CD4-positive, alpha-beta memory T cell (primary cell): ENCODE measurements at places on chromosomes 5 and 9. TPM values are rescaled to one million over a fixed set of nuclear protein-coding genes. Genes with fewer than 3 reads are reported as not detected.

The TSLP gene
- total RNA-seq, result not detected

GRCh38 chr5:116378007-116378776 is 196.4 kb downstream of the SEMA6A start:
- H3K27ac ChIP-seq, result no peak overlapping the region
- no peak overlapping the region for H3K4me3 ChIP-seq
- H3K4me1 ChIP-seq, result no peaks in the 10 kb centered on the region
- no peaks in the 10 kb centered on the region for H3K36me3 ChIP-seq
- no peak for DNase-seq

GRCh38 chr9:20561531-20561930 is 60.8 kb downstream of the MLLT3 start:
- DNase-seq, result no peak
- no peak overlapping the region for H3K4me3 ChIP-seq
- no peak overlapping the region for H3K27ac ChIP-seq
- H3K36me3 ChIP-seq, result no peaks in the 10 kb centered on the region

The LRRTM2 gene
- not detected for total RNA-seq

The KCNMB1 gene
- not detected for total RNA-seq

DNA sequence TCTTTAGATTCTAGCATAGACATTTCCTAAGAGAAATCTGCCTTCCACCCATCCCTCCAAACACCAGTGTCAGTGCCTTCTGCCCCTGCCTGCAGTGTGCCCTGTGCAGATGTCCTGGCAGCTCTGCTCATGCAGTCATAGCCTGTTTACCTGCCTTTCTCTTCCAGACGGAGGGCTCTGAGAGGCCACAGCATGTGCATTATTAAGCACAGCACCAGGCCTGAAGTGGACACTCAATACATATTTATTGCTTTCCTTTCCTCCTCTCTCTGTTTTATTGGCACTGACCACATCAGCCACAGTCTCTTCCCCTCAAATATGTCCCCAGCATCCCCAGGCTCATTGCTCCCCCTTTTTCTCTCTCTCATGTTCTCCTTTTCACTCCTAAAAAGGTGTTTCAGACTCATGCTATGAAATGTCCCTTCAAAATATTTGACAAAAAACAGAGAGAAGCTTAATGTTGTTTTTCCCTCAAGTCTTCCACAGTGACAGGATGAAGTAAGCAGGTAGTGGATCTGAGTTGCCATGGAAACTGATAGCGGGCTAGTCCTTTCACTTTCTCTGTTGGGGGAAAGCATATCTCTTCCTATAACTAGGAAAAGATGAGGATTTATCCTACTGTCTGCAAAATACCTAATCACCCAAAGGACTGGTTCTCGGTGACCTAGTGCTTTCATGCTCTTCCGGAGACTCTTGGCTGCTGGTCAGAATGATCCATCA is 100.9 kb downstream of the ATP10B start:
- no peak for DNase-seq
- no peaks in the 10 kb centered on the region for H3K4me1 ChIP-seq
- H3K36me3 ChIP-seq, result no peaks in the 10 kb centered on the region
- H3K4me3 ChIP-seq, result no peak overlapping the region
- no peaks in the 10 kb centered on the region for H3K27me3 ChIP-seq
- H3K27ac ChIP-seq, result no peak overlapping the region

The ENC1 gene
- 0.61 TPM for total RNA-seq

DNA sequence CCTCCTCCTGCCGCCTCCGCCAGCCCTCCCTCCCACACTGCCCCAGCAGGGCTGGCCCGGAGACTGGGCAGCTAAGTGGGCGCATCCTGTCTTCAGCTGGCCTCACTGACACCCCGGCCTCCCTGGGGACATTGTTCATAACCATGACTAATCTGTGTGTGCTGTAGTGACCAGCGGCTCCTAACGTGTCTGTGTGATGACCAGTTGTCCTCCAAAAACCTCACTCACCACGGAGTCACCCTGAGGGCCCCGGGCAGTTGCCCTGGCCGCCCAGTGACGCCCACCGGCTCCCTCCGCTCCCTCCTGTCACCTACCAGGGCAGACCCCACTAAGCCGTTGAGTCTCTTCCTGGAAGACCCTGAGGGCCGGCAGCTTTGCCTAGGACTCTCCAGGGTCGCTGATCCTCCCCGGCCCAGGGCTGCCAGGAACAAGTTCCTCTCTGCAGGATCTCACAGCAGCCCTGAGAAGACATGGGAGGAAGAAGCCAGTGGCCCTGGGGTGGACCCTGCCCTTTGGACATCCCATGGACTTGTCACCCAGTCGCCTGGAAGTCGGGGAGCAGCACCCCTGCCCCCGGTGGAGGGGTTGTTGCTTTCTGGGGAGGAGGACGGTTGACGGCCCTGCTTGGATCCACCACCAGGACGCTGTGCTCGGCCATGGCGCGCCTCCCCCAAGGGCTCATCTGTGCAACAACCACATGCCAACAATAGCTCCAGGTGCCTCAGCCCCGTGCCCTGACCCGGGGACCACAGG is 110.2 kb upstream of the LMX1B start:
- peaks cover 5% of the 10 kb centered on the region for H3K27me3 ChIP-seq
- no peaks in the 10 kb centered on the region for H3K36me3 ChIP-seq
- peaks cover 6% of the 10 kb centered on the region for H3K4me1 ChIP-seq
- DNase-seq, result no peak
- no peak overlapping the region for H3K4me3 ChIP-seq
- no peak overlapping the region for H3K27ac ChIP-seq

The SCGB3A2 gene
- total RNA-seq, result not detected

DNA sequence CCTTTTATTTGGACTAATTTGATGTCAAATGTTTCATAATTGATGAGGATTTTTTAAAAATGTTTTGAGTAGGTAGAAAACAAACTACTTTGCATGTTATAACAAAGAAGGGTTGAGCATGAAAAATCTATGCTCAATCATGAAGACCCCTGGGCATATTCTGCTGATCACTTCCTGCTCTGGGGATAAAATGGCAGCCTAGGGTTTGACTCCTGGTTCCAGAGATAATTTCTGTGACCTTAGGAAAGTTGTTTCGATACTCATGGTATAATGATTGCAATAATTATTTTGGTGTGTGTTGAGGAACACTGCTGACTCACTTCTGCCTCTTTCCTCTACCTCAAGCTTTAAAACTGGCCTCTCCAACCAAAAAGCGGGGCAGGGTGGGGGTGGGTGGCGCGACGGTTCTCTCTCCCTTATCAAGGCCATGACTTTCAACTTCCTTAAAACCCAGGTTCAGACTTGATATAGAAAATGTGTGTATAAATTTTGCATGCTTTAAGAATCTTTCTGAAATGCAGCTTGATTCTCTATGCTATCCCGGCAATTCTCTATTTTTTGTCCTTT is 6.0 kb upstream of the PIP5K1B start:
- DNase-seq, result no peak
- no peaks in the 10 kb centered on the region for H3K4me1 ChIP-seq
- H3K27ac ChIP-seq, result no peak overlapping the region
- H3K36me3 ChIP-seq, result no peaks in the 10 kb centered on the region
- H3K27me3 ChIP-seq, result no peaks in the 10 kb centered on the region
- H3K4me3 ChIP-seq, result no peak overlapping the region

DNA sequence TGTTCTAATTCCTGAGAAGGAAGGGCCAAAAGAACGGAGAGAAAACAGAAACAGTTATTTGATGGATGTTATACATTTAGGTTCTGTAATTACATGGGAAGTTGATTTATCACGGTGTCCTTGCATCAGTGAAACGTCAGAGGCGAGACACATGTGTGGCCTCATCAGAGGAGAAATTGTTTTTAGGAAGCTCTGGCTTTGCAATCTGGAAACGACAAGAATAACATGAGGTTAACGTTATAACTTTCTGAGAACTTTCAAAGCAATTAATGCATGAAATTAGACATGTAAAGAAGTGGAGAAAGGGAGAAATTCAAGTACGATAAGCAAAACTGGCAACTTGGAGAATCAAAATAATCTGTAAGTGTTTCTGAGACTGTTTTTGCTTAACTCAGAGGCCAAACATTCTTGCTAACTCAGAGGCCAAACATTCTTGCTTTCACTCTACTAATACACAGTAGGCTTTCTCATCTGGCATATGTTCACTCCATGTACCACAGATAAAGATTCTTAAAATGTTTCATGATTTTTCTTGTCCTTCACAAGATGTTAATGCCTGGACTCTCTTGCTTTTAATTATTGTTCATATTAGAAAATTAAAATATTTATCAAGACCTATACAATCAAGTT is 933.0 kb downstream of the TLE4 start:
- H3K27me3 ChIP-seq, result no peaks in the 10 kb centered on the region
- no peaks in the 10 kb centered on the region for H3K36me3 ChIP-seq

- no peak for DNase-seq
- H3K4me3 ChIP-seq, result no peak overlapping the region
- no peaks in the 10 kb centered on the region for H3K36me3 ChIP-seq
- H3K27ac ChIP-seq, result no peak overlapping the region
- H3K4me1 ChIP-seq, result no peaks in the 10 kb centered on the region
Measured at GRCh38 chr9:89591274-89592212, 13.3 kb upstream of the GADD45G start.

The ARL10 gene
- total RNA-seq, result 14.7 TPM

The SAXO1 gene
- 0.29 TPM for total RNA-seq

The AKNA gene
- 374 TPM for total RNA-seq

- H3K36me3 ChIP-seq, result no peaks in the 10 kb centered on the region
- no peaks in the 10 kb centered on the region for H3K27me3 ChIP-seq
- no peak overlapping the region for H3K27ac ChIP-seq
- H3K4me3 ChIP-seq, result no peak overlapping the region
- DNase-seq, result no peak
Measured at GRCh38 chr5:1785984-1786383, 13.7 kb downstream of the MRPL36 start.

GRCh38 chr5:119166026-119166425 is 95.1 kb downstream of the DMXL1 start:
- DNase-seq, result no peak
- H3K4me3 ChIP-seq, result no peak overlapping the region
- H3K36me3 ChIP-seq, result no peaks in the 10 kb centered on the region
- no peak overlapping the region for H3K27ac ChIP-seq
- no peaks in the 10 kb centered on the region for H3K27me3 ChIP-seq

DNA sequence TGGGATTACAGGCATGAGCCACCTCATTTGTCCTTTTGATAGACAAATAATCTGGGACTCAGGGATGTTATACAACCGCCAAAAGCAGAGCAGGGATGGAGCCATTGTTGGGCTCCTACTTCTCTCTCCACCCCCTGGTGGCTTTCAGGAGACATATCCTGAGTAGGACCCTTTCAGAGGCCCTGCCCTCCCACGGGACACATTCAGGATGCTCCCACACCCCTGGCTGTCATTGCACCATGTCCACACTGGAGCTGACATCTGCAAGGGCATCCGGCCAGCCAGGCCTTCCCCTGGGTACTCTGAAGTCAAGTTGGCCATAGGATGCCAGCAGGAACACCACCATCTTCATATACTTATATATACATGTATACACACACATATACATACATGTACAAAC is 181.8 kb downstream of the SYK start:
- no peak for DNase-seq
- H3K36me3 ChIP-seq, result no peaks in the 10 kb centered on the region
- H3K27ac ChIP-seq, result no peak overlapping the region
- H3K4me1 ChIP-seq, result no peaks in the 10 kb centered on the region
- no peak overlapping the region for H3K4me3 ChIP-seq
- no peaks in the 10 kb centered on the region for H3K27me3 ChIP-seq

The AQP7 gene
- not detected for total RNA-seq

GRCh38 chr5:106288979-106289378 is 1381.8 kb downstream of the EFNA5 start:
- no peak overlapping the region for H3K4me3 ChIP-seq
- H3K27ac ChIP-seq, result no peak overlapping the region
- no peaks in the 10 kb centered on the region for H3K27me3 ChIP-seq
- no peak for DNase-seq
- H3K36me3 ChIP-seq, result no peaks in the 10 kb centered on the region

The PCDHGA3 gene
- total RNA-seq, result 0.17 TPM

GRCh38 chr5:138111937-138112336 is 27.3 kb downstream of the NME5 start:
- no peak overlapping the region for H3K4me3 ChIP-seq
- no peaks in the 10 kb centered on the region for H3K4me1 ChIP-seq
- DNase-seq, result no peak
- H3K27me3 ChIP-seq, result peaks cover 4% of the 10 kb centered on the region
- H3K27ac ChIP-seq, result no peak overlapping the region

The ZNG1F gene
- total RNA-seq, result 9.7 TPM

- H3K4me3 ChIP-seq, result no peak overlapping the region
- peaks cover 26% of the 10 kb centered on the region for H3K4me1 ChIP-seq
- peaks cover 15% of the 10 kb centered on the region for H3K36me3 ChIP-seq
Measured at GRCh38 chr9:100101608-100102007, 2.6 kb downstream of the INVS start.

GRCh38 chr9:131943351-131943841 is 136.3 kb downstream of the MED27 start:
- H3K27me3 ChIP-seq, result no peaks in the 10 kb centered on the region
- H3K36me3 ChIP-seq, result no peaks in the 10 kb centered on the region

DNA sequence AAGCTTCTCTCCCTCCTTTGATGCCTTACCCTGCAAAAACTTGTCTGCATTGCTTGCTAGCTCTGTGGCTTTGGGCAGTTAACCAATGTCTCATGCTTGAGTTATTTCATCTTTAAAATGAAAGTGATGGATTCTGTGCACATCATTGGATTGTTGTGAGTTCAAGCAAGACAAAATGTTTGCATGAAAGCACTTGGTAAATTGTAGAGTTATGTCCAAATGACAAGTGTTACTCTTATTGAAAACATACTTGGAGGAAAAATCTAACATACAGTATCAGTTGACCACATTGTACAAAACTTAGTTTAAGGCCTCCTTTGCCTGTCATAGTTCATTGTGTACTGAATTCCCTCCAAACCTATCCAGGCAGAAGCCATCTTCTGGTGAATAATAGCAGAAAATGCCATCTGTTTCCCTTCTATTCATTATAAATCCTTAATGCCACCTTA is 30.0 kb downstream of the TGFBR1 start:
- H3K36me3 ChIP-seq, result no peaks in the 10 kb centered on the region
- H3K4me1 ChIP-seq, result peaks cover 60% of the 10 kb centered on the region

DNA sequence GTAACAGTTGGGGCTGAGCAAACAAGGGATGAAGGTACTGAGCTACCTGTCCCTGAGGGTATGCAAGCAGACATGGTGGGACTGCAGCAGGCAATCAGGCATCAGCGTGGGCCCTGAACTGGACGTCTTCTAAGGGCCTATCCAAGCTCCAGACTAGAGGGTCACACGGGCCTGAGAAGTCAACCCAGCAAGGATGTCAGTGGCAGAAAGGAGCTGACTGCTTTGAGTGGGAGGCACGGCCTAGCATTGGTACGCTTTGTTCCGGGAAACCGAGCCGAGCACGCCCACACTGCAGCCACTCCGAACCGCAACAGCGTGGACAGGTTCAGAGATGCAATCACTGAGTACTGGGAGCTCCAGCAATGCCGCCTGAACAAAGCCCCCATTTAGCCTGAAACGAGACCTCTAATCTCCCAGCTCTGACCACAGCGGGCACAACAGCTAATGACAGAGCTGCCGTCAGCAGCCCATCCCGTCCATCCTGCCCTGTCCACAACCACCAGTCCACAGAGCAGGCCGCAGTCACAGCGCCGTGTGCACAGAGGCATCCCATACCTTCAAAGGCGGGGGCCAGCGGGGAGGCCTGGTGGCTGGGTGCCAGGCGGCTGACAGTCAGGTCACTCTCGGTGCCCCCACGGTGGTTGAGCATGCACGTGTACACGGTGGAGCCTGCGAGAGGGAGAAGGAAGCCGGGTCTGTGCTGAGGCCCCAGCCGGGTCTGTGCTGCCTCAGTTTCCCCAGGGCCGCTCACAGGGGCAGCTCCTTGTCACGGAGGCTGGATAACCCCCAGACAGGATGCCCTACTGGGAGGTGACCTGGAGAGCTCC is 44.2 kb downstream of the SARDH start:
- no peak for DNase-seq
- peaks cover 16% of the 10 kb centered on the region for H3K4me1 ChIP-seq
- no peaks in the 10 kb centered on the region for H3K27me3 ChIP-seq
- H3K36me3 ChIP-seq, result no peaks in the 10 kb centered on the region
- H3K4me3 ChIP-seq, result no peak overlapping the region

The NME5 gene
- not detected for total RNA-seq

The AQP3 gene
- total RNA-seq, result 172 TPM
